ENCODE measurements at places on chromosomes 11 and 22. TPM values are rescaled to one million over a fixed set of nuclear protein-coding genes. Genes with fewer than 3 reads are reported as not detected.

DNA sequence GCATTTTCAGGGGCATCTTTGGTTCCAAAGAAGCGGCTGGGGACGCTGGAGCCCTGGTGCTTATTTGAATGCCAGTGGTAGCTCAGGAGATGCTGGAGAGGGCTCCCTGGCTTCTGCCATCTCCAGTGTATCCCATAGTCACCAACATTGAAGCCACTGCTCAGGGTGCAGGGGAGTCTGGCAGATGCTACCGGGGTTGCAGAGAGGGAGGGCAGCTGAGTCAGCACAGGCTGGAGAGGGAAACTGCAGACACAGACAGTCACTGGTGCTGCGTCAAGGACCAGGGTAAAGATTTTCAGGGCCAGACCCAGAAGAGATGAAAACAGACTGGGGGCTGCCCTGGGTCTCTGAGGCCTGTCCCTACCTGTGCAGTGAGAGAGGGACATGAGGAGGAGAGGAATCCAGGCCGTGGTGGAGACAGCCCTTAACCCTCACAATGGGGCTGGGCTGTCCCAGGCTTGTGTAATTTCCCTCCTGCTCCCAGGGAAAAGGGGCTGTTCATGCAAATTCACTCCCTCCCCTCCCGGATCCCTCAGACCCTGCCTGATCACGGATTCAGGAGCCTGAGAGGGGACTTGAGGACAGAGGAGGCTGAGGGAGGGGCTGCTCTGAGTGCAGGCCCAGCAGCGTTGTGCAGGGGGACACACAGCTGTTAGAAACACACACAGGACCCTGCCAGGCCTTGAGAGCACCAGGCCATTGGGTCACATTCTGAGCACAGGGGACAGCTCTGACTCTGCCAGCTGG is 126.9 kb upstream of the GRK3 start:
- no peak for DNase-seq

LIF gene
- 0.38 TPM for total RNA-seq

ACR gene
- total RNA-seq, result 0.83 TPM

ZNF70 gene
- total RNA-seq, result 0.96 TPM

DNA sequence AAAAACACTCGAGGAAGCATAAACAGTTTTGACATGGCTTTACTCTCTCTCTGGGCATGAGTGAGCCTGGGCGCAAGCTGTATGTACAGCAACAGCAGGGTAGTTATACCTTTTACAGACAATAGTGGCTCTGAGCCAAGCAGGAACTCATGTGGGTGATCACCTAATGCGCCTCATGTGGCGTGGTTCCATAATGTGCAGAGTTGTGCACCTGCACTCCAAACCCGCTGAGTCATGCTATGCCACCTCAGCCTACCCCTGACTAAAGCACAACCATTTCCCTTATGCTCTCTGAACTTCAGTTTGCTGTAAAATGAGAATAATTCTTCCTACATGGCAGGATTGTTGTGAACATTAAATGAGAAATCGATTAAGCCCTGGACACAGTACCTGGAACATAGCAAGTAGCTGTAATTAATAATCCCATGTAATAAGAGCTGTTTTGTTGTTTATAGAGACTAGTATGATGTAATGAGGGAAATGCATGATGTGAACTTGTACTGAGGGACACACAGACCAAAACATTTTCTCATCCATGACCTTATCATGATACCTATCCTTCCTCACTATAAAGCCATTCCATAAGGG is 71.6 kb downstream of the CCDC34 start:
- DNase-seq, result no peak

- no peak for DNase-seq
Measured at GRCh38 chr11:342328-342727, 21.7 kb upstream of the IFITM3 start.

CCDC73 gene
- total RNA-seq, result 0.40 TPM

GRCh38 chr22:45389546-45389945 is 23.9 kb downstream of the SMC1B start:
- no peak for DNase-seq

Measured in left lobe of liver (tissue), 2 donors.